ENCODE measurements at places on chromosomes 2 and 18. TPM values are rescaled to one million over a fixed set of nuclear protein-coding genes. Genes with fewer than 3 reads are reported as not detected.

DNA sequence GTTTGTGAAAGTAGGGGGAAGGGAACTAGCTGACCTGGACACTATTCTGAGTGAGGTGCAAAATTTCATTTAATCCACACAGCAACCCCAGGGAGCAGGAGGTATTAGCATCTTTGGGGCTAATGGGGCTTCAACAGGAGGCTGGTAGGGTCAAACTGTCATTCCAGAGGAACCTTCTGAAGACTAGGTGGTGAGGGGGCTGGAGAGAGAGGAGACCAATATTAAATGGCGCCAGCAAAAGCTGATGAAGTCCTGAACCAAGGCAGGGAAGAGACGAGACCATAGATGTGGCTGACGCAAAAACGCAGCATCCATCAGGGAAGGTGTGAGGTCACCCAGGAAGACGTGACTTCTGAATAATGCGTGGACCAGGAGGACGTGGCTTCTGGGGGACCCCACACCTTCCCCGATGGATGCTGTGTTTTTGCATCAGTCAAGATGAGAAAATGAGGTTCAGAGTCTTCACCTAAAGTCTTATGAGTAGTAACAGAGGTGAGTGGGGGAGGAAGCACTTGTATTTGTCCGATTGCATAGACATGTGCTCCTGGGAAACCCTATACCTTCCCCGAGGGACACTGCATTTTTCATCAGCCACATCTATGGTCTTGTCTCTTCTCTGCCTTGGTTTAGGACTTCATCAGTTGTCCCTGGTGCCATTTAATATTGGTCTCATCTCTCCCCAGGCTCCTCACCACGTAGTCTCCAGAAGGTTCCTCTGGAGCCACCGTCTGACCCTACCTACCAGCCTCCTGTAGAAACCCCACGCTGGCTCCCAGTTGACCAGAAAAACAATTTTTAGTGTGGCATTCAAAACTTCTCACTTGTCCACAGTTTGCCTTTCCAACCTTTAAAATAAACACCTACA lies 188.6 kb downstream of the MYCN start:
- DNase-seq, result no peak

DNA sequence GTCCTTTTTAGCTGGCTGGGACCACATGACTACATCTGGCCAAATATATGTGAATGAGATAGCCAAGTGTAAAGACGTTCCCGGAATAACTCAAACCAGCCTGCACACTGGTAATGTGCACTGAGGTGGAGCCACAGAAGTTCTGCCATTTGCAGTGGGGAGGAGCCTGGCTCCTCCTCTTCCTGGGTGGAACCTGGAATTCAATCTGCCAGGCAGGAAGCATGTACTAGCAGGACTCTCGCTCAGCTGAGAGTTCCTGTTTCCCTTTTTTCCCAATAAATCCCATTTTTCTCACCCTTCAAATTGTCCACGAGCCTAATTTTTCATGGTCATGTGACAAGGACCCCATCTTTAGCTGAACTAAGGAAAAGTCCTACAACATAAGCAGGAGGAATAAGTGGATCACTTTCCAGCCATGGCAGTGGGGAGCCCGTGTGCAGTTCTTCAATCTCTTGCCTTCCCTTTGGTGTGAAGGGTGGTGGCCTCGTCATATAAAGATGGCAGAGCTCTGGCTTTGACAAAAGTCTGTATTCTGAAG lies 183.2 kb downstream of the UXS1 start:
- no peak for DNase-seq

- peak; percentile 43 for DNase-seq
Measured at GRCh38 chr2:83051538-83052170, 1407.4 kb downstream of the SUCLG1 start.

- DNase-seq, result no peak
Measured at GRCh38 chr2:199014226-199014625, 443.5 kb downstream of the SATB2 start.

DNA sequence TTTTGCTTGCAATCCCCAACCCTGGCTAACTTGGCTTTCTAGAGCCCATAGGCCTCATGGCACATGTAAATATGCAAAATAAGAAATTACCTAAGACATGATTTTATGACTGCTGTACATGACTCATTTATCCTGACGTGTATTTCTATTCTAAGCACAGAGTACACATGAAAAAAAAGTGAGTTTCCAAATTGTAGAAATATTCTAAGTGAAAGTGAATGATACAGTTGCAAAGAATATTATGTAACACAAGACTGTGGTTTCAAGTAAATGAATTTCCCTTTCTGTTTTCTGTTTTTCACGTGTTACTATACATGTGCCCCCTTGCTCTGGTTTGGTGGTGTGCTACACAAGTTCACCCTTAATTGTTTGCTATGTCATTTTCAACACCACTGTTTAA lies 162.4 kb downstream of the LRP1B start:
- no peak for DNase-seq

GRCh38 chr2:130345091-130345490 lies 2.4 kb downstream of the IMP4 start:
- no peak for DNase-seq

GRCh38 chr18:3424280-3424890 lies 25.6 kb upstream of the TGIF1 start:
- peak; percentile 16 for DNase-seq

DNA sequence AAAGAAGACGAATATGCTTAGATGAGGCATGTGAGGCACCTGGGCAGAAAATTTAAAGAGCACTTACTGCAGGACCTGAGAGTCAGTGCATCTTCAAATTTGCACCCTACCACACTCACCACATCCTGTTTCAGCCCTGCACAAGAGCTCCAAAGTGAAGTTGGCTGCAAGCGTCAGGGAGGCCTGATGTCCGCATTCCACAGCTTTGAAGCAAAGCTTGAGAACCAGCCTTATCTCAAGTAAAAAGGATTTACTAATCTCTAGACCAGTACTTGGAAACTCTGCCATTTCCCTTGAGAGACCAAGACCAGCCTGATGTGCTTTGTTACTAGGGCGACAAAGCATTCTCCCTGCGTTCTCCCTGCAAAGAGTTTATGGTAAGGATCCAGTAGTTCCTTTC lies 3.4 kb upstream of the ASNSD1 start:
- peak; percentile 98 for DNase-seq

GRCh38 chr2:152730591-152731333 lies 12.3 kb downstream of the ARL6IP6 start:
- DNase-seq, result peak; percentile 7

- DNase-seq, result no peak
Measured at GRCh38 chr2:239042046-239042445, 194.2 kb downstream of the TWIST2 start.

GRCh38 chr2:23696752-23697045 lies 230.2 kb downstream of the ATAD2B start:
- no peak for DNase-seq

DNA sequence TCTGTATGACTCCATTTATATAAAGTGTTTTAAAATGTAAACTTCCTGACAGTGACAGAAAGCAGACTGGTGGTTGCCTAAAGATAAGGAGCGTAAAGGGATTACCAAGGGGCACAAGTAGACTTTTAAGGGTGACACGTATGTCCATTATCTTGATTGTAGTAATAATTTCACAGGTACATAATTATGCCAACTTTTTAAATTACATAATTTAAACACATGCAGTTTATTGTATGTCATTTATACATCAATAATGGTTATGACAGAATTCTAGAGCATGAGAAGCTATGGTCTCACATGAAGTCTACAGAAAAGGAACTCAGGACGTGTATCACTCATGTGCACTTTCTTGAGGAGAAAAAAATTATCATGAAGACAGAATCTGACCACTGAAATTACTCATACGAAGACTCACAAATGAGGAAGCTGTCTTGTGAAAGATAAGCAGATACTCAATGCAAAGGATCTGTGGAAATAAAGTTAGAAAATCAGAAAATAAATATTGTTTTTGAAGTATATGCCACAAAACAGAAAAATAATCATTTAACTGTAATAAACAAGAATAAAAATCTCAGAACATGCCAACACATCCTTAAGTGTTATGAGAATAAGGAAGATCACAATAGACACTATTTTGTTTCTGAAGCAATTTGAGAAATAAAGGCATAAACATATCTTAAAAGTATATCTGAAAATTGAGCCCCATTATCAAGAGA lies 84.4 kb downstream of the TMEM131 start:
- no peak for DNase-seq

- no peak for DNase-seq
Measured at GRCh38 chr2:46386763-46387162, 89.6 kb downstream of the EPAS1 start.

AOX1 gene
- total RNA-seq, result 23.6 TPM

TBR1 gene
- total RNA-seq, result not detected

SSB gene
- total RNA-seq, result 141 TPM

SAG gene
- total RNA-seq, result not detected

LMAN1 gene
- total RNA-seq, result 182 TPM

COLEC11 gene
- total RNA-seq, result 0.09 TPM
